ENCODE measurements at places on chromosomes 6 and 20.

- DNase-seq: no peak
Measured at GRCh38 chr6:39876826-39877225, 57.4 kb downstream of the MOCS1 start.

DNA sequence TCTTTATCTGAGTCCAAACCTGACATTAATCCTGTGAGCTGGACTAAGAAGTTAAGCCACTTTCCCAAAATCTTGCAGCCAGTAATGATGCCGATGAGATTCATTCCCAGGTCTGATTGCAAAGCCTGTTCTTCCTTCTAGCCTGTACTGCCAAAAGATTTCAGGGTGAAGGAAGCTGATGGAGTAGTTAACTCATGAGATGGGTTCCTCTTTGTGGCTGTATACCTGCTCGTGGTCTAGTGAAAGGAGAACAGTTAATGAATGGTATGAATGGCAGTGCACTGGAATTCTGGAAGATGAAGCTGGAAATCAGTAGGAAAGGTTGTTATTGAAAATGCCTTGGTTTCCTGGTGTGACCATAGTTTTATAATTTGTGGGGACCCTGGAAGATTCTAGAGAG, 112.0 kb downstream of the FYN start:
- DNase-seq: no peak

- DNase-seq: no peak
Measured at GRCh38 chr20:35527122-35527769, 2.2 kb downstream of the C20orf173 start.

DNA sequence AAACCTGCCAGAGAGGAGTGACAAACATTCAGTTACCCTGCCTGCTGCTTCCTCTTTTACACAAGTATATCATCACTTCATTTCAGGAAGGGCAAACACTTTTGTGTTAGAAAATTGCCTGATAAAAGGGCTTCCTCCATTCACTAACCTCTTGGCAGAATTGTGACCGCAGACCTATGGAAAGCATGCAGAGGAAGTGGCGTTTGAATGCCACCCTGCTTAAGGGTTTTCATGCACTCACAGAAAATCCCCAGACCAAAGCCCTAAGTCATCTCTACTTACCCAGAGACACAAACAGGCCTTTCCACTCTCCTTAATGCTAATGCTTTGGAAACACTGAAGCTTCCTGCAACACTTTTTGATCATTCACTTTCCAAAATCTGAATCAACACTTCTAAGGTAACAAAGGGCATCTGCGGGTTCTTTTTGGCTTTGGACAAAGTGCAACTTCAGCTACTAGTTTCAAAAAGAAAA, 22.1 kb upstream of the RALGAPA2 start:
- DNase-seq: no peak

- no peak for DNase-seq
Measured at GRCh38 chr6:147099974-147100373, 104.2 kb upstream of the STXBP5 start.
